NCI-H460 (cell line): ENCODE measurements at places on chromosomes 7 and 10.

DNA sequence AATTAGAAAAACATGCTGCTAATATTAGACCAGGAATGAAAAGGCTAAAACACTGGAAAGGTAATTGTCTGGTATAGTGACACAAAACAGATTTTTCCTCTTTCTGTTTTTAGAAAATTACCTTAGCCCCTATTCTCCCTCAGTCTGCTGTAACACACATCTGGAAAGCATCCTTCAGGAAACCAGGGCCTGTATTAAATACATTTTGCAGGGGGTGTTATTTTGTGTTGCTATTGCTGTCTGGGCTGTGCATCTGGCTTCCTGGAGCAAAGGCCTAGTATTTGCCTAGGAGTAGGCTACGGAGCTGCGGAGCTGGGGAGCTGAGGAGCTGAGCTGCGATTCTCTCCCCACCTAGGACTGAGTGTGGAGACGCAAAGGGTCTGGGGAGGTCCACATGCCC, 169.3 kb downstream of the GFRA1 start:
- DNase-seq = no peak

DNA sequence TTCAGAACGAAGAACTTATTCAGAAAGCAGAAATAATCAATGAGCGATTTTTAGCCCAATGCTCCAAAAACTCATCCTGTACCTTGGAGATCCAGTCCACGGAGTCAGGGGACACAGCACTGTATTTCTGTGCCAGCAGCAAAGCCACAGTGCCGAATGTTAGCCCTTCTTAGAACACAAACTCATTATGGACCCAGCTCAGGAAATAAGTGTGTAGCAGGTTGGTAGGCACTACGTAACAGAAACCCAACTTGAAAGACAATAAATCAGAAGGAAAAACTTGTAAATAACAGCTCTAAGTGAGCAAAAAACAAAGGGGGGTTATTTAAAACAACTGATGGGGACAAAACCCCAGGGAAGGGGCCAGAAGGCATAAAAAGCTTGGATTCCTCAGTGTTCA, 112.0 kb upstream of the PRSS1 start:
- no peak for DNase-seq

GRCh38 chr7:67435894-67436535, 439.4 kb downstream of the TYW1 start:
- DNase-seq = no peak

DNA sequence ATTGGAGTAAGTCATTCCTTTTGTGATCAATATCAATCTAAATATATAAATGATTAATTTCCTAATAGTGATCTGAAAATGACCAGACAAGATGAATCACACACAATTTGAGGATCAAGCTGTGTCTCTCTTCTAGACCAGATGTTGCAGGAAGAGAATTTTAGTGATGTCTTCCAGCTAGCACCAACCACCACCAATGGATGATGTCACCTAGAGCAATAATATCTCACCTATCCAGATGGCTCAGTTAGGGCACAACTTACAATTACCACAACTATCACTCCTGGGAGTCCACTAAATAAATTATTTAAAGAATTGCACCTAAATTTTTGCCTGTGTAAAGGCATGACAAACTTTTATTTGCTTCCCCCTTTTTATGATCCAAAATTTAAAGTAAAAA, 25.2 kb downstream of the RELN start:
- DNase-seq = no peak

- DNase-seq = no peak
Measured at GRCh38 chr7:87267239-87267900, 47.8 kb upstream of the TMEM243 start.

DNA sequence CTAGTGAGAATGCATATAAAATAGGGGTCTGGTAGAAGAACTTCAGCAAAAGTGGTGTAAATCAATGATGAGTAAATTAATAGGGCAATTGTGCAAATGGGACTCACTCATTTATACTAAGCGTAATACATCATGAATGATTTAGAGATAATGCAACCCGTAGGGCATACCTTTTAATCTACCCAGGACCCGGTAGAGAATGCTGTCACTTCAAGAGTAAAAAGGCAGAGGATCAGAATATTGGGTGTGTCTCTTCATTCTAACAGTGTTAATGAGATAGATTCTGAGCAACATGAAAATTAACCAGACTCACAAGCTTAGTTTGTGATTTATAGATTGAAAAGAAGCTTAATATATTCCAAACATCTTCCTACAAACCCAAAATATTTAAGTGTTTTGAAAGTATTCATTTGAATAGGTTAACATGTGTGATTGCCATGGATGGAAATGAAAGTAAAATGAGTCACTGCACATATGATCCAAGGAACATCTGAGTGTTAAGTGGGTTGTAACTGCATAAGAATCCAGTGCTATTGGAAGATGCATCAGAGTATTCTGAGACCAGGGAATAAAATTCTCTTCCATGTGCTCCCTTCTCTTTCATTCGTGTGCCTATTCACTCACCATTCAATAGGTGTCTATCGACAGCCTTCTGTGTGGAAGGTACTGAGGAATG, 690.6 kb downstream of the AUTS2 start:
- no peak for DNase-seq

GRCh38 chr7:67619175-67619574, 622.5 kb downstream of the TYW1 start:
- DNase-seq = no peak

DNA sequence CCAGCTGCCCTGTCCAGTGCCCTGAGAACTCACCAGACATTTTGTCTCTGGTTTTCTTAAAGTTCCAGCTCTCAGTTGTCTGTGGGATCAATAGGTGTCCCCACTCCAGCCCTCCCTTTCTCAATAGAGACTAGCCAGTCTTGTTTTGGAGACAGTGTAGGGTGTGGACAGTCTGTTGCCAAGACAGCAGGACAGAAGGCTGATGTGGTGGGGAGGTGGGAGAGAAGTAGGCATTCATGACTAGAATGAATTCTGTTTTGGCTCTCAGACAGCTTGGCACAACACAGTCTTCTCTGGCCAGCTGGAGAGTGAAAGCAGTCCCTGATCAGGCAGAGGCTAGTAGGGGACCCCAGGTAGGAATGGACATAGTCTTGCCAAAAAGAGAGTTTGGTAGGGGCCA, 467.0 kb upstream of the PODXL start:
- DNase-seq = no peak

DNA sequence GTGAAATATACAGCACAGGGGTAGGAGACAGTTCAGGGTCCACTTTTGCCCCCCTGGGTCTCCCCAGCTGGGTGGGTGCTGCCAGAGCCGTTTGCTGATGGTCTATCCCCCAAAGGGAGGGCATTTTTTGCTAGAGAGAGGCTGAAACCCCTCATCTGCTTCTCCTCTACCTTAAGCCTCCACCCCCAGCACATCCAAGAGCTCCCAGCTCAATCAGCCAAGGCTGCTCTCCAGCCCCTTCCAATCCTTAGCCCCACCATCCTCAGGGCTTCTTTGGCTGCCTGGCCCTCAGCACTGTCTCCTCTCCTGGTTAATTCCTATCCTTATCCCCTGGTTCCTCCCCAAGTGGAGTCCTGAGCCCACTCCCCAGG, 153.1 kb downstream of the AOAH start:
- DNase-seq = no peak

- DNase-seq = no peak
Measured at GRCh38 chr7:124295289-124295688, 262.4 kb upstream of the TMEM229A start.

- DNase-seq = no peak
Measured at GRCh38 chr10:131480861-131481260, 169.3 kb upstream of the TCERG1L start.

- no peak for DNase-seq
Measured at GRCh38 chr7:36620166-36620708, 104.1 kb downstream of the AOAH start.

GRCh38 chr7:130430841-130431666, 9.8 kb downstream of the CEP41 start:
- DNase-seq = no peak

DNA sequence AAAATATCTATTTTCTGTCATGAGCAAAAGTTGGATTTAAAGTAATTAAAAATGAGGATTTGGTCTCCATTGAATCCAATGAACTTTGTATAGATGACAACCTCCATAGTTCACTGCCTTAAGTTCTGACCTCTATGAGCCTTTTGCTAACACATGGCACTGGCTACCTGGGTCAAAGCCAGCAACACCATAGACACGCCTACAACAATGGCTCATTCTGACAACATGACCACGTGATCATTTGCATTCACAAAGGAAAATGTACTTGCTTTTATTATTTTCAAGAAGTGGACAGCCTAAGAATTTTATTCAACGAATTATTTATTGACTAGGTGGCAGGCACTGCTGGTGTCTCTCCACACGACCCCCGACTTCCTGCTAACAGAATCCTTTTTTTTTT, 90.6 kb downstream of the CARD11 start:
- no peak for DNase-seq

GRCh38 chr7:28239823-28240204, 59.2 kb upstream of the JAZF1 start:
- DNase-seq = no peak

GRCh38 chr7:14207138-14207537, 217.7 kb upstream of the ETV1 start:
- no peak for DNase-seq

DNA sequence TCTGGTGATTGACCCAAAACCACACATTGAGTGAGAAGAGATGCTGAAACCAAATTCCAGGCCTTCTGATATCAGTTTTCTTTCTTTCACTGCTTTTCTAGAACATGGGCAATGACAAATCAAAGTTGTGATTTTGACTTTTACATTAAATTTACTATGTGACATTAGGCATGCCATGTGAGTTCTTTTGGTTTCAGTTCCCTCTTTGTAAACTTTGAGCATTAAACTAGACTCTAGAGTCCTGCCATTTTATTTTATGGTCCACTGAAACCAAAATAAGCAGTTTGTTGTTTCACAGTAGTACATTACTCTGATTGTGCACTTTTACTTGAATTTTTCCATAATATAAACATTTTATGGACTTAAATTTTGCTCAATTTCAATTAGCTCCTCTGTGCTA, 381.1 kb upstream of the SEMA3D start:
- no peak for DNase-seq

DNA sequence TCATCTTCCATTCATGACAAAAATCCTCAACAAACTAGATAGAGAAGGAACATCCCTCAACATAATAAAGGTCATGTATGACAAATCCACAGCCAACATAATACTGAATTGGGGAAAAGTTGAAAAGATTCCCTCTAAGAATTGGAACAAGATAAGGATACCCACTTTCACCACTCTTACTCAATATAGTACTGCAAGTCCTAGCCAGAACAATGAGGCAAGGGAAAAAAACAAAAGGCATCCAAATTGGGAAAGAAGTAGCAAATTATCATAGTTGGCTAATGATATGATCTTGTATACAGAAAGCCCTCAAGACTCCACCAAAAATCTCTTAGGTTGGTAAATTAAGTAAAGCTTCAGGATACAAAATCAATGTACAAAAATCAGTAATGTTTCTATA, 4.7 kb downstream of the POT1 start:
- DNase-seq = no peak

DNA sequence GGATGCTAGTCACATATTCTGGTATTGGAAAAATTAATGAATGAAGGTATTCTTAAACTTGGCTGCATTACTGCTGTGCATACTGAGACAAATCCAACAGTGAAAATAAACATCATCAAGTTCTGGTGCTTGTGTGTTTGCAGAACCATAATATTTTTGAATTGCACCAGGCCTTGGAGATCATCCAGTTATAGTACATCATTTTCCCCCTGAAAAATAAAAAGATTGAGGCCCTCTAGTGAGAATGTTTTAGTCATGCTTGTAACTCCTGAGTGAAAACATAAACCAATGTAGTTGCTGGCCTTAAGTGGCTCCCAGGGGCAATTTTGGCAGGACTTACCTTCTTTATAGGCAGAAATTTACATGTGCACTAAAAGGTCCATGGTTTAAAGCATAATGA, 218.8 kb upstream of the TMEM229A start:
- no peak for DNase-seq

DNA sequence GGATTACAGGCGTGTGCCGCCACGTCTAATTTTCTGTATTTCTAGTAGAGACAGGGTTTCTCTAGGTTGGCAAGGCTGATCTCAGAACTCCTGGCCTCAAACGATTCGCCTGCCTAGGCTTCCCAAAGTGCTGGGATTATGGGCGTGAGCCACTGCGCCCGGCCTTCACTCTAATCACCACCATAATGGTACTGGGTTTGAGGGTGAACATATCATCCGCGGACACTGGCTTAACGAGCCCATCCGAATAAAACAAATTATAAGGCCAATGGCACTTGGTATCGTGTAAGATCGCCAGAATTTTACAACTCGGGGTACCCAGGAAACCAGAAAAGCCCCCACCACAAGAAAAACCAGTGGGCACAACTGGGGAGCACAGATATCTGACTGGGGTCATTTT, 580 bp downstream of the FAM200A start:
- DNase-seq = no peak

DNA sequence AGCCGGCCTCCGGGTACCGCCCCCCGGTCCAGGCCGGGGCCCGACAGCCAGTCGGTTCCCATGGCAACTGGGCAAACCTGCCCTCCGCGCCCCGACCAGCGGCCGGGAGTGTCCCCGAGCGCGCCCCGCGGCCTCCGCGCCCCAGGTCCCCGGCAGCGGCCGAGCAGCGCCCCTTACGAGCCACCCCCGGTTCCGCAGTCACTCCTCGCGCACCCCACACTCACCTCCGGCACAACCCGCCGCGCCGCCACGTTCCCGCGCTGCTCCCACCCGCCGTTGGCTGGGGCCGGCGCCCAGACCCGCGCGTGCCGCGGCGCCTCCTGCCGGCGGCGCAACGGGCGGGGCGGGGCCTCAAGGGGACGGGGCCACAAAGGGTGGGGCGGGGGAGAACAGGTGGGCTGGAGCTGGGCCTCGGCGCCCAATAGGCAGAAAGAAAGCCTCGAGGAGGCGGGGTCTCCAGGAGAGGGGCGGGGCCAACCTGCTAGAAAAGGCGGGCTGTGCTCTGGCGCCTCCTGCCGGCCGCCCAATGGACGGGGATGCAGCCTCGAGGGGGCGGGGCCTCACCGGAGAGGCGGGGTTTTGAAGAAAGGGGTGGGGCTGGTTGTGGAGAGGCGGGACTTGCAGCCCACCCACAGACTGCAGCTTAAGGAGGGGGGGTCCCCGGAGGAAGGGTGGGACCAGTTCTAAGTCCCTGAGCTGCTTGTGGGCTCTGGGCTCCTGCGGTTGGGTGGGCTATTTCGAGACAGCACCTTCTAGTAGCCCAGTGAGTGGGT, at the start of gene RADIL:
Gene RADIL, minus strand, starts transcription at position 345 of the 773 bp plus-strand sequence. CDS start 5,577 bp downstream, outside the sequence.
- peak; percentile 96 for DNase-seq

DNA sequence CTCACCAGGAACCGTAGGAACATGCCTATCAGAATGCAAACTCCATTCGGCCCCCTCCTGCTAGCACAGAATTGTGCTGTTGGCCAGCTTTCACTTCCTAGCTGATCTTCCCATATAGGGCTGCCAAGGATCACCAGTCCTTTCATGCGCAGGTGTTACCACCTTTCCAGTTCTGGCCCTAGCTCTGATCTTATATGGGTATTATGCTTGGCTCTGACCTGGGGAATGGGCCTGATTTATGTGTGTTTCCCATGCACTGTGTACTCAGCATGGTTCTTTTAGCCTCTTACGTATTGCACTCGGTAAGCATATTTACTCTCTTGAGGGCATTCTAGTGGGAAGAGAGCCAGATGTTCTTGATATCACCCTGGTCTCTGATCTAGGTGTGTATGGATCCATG, 11.1 kb downstream of the SLC35G1 start:
- no peak for DNase-seq

GRCh38 chr7:33841705-33842129, 63.6 kb upstream of the BMPER start:
- DNase-seq = no peak

GRCh38 chr10:37975401-37975991, 951 bp downstream of the ZNF25 start:
- DNase-seq = no peak

GRCh38 chr7:24926623-24927524, 53.1 kb downstream of the OSBPL3 start:
- no peak for DNase-seq

- DNase-seq = no peak
Measured at GRCh38 chr10:48520594-48520993, 84.3 kb downstream of the ARHGAP22 start.
